ENCODE measurements at places on chromosomes 3 and 15. TPM values are rescaled to one million over a fixed set of nuclear protein-coding genes. Genes with fewer than 3 reads are reported as not detected.

DNA sequence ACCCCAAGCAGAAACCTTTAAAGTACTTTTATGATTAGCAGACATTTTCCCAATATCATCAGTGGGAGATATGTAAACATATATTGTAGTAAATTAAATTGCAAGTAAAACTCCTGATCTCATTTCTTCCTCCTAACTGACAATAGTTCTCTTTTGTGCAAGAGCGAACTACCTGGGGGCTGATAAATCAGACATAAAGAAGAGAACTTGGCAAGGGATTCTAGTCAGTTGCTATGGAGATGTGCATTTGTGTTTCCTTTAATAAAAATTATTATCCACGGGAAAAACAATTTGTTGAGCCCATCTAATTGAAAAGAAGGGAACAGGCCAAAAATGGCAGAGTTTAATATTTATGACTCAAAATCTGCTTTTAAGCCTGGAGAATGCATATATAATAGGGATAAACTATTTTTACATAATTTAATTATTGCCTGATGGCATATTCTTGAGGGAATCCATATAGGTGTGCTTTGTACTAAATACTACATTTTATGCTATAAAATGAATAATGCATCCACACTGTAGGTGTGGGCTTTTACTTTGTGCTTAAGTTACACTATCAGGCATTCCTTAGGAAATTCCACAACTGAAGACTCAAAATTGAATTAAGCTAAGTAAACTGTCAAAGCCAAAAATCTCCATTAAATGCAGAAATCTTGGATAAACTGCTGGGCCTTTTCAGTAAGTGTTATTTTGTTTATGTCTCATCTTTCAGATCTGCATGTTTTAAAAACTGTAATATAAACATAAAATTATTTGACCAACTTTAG, 258.1 kb downstream of the ERC2 start:
- no peak for DNase-seq

Gene IREB2
- 60.6 TPM for total RNA-seq

DNA sequence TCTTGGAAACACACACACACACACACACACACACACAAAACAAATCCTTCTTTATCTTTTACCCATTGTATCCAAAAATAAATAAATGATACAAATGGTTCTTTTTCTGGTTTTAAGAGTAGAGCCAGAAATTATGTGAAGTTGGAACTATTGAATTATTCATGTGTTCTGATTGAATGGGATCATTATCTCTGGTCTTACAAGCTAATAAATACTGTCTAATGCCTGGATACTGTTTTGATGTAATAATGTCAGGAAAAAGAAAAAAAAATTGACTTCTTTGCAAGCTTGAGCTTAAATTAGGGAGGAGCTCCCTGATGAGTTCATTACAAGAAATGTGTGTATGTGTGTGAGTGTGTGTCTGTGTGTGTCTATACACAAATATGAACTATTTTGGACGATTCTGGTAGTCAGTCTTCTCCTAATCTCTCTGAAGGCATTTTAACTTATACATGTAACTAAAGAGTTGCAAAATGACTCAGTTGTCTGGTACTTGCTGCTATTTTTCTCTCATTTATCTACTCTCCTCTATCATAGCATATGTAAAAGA, 507.2 kb upstream of the AGTR1 start:
- no peak for DNase-seq

DNA sequence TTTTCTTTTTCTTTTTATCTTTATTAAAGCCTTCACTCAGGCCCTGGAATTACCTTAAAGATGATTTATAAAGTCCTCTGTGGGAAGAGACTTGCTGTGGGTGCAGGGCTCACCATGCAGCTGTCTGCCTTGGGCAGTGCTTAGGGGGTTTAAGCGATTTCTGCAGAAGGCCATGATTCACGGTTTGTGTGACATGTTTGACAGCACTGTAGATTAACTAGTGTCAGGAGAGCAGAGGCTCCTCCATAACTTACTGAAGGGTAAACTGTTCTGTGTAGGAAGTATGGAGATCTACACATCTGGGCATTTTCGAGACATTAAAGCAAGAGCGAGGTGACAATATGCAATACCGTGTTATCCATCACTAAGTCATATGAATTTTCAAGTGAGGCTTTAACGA, 137.7 kb downstream of the LRIG1 start:
- DNase-seq, result no peak

- DNase-seq, result no peak
Observed at GRCh38 chr3:132405609-132406299, 11.5 kb upstream of the DNAJC13 start.

GRCh38 chr3:133277813-133278212, 122.0 kb upstream of the BFSP2 start:
- DNase-seq, result no peak

DNA sequence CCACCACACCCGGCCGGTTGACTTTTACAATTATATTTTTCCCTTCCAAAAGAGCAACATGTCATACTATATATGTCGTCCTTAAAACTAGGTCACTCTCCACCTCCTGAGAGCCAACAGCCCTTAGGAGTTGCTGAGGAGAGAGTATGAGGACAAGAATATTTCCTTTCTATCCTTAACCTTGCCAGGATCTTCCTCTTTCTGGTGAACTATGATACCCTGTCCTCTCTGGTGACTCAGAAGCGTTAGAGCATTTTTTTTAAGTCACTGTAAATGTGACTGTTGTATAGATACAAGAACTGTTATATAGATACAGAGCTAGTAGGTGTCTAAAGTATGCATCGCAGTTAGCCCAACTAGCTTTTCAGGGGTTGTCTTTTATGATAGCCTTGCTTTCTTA, 33.7 kb upstream of the MTHFS start:
- DNase-seq, result no peak

DNA sequence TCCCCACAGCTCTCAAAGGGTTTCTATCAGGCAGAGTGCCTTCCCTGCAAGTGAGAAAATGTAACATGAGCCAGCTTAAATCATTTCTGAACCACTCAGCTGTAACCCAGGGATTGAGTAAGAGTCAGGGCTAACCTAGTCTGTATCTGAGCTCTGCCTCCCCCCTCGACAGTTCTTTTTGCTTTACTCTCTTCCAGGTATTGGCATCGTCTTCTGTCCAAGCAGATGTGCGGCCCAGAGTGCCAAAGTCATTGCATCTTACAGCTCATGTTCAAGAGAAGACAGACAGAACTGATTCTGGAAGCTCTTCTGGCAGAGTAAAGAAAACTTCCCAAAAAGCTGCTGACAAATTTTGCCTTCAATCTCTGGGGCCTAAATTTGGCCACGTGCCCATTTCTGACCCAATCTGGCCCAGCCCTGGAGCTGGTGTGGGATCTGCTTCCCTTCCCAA, 74.8 kb downstream of the ABHD5 start:
- no peak for DNase-seq

- DNase-seq, result no peak
Observed at GRCh38 chr3:61182662-61183061, 68.6 kb downstream of the FHIT start.

Gene PPP1R14D
- not detected for total RNA-seq

DNA sequence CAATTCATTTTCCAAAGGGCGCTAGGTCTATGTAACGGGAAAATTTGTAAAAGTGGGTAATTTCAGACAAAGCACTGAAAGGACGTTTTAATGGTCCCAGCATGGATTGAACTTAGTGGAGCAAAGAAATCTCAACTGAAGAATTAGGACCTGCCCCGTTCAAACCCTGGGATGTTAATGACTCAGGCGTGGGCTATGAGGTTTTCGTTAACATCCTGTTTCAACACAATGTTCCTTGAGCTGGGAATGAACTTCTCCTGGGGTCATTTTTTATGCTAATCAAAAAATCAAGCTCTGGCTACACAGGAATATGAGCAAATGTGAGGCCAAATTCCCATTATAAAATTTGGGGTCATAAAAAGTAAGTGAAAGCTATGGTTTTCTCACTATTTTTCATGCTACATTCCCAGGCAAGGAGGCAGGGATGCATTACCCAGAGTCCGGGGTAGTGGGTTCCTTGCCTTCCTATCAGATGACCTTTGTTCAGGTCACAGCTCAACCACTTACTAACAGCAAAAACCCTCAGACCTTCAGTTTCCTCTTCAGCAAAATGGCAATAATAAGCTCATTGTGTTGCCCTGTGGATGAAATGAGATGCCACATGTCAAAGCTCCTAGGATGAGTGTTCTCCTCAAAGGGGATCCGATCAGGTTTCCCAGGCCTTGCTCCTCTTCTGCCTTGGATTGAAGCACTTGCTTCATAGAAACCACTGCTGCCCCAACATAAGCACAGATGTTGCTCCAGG, 271.4 kb downstream of the ARRDC4 start:
- DNase-seq, result no peak

Gene MEGF11
- total RNA-seq, result not detected

DNA sequence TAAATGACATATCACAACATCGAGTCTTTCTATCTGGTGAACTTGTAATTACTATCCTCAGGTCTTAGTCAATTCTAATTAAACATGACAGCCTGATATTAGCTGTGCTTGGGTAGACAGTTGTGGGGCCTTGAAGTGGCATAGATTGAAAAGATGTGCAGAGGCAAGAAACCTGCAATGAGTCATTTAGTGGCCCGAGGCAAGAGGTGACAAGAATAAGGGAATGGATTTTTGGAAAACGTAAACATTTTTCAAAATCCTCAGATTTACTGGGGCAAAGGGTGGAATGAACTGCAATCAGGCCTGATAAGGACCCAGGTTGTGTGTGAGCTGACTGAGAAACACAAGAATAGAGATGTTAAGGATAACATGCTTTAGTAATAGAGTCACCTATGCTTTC, 29.5 kb upstream of the ULK4 start:
- no peak for DNase-seq

GRCh38 chr3:4963669-4964570, 15.3 kb upstream of the BHLHE40 start:
- no peak for DNase-seq
